A172 (cell line): ENCODE measurements at places on chromosomes 3 and 15. TPM values are rescaled to one million over a fixed set of nuclear protein-coding genes. Genes with fewer than 3 reads are reported as not detected.

The P2RY12 gene
- not detected in 2 replicates for total RNA-seq

The SCAANT1 gene
- total RNA-seq, result not detected in 2 replicates

The NTRK3 gene
- not detected in 2 replicates for total RNA-seq

The MINDY2 gene
- total RNA-seq, result 6.3 and 6.7 TPM in 2 replicates

The RHOV gene
- 0.22 and 1.4 TPM in 2 replicates for total RNA-seq

The ACY1 gene
- total RNA-seq, result 46.5 and 66.1 TPM in 2 replicates

GRCh38 chr3:119314821-119315220 is 20.6 kb downstream of the ARHGAP31 start:
- DNase-seq, result no peak

- DNase-seq, result no peak
Measured at GRCh38 chr15:29065571-29065970, 179.8 kb downstream of the APBA2 start.

- DNase-seq, result no peak
Measured at GRCh38 chr3:134659391-134660045, 8.7 kb upstream of the KY start.

DNA sequence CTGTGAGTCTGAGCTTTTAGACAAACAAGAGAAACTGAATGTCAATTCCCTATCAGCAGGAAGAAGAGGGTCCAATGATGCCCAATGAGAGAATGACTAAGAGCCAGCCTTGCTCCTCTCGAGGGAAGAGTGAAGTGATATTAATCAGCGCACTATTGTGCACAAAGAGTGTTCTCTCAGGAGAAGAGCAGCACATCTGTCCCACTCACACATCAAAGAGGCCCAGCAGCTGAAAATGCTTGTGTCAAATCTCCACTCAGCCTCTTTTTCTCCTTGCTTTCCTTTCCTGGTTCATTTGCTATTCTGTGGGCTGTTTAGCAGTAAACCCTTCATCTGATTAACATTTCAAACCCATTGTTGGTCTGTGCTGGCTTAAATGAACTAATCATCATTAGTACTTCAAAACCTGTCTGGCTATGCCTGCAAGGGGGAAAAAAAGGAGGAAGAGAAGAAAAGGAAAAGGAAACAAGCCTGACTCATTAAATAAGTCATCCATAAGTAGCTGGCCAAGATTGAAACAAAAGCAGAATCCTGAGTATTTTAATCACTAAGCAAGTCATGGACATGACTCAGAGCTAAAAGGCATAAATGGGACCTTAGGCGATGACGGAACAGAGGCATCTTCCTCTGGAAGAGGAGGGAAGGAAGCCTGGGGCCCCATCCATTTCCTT is 912.7 kb downstream of the TUSC7 start:
- DNase-seq, result peak; percentile 52

GRCh38 chr3:146555311-146555710 is 10.9 kb upstream of the PLSCR1 start:
- DNase-seq, result no peak

DNA sequence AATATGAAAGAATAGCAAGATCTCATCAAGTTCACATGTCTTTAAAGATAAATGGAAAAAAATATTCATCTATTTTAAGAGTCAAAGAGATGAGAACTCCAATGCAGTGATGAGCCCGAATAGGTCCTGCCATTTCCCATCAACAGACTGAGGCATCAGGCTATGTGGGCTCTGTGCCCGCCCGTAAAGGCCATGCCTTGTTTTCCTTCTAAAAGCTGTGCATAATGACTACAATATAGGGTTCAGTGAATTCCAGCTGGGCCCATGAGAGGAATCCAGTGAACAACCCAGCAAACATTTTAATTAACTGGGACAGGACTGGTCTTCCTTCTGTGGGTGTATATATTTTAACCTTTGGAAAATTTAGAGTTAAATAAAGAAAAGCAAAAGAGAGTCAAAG is 44.6 kb downstream of the RASGRP1 start:
- no peak for DNase-seq

- no peak for DNase-seq
Measured at GRCh38 chr3:44678480-44679116, 30.1 kb downstream of the ZNF35 start.
